ENCODE measurements at places on chromosomes 12 and 14.

- no peak for DNase-seq
These were observed 81.2 kb downstream of the MIPOL1 start for GRCh38 chr14:37278636-37279538.

DNA sequence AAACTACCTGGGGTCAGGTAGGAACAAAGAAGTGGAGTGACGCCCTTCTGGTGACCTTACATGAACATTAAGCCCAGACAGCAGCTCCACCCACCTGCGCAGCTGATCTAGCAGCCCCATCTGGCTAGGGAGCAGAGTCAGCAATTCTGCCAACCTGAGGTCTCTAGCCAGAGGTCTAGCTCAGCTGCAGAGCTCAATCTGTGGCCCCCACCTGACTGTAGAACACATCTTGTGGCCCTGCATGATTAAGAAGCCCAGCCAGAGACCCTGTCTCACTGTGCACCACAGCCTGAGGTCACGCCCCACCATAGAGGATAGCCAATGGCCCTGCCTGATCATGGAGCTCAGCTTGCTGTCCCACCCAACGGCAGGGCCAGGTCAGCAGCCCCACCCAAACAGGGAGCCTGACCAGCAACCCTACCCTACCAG is 50.6 kb upstream of the HIGD1C start:
- no peak for DNase-seq

GRCh38 chr14:52268279-52269061 is 972 bp downstream of the PTGDR start:
- no peak for DNase-seq

- no peak for DNase-seq
These were observed 148.6 kb downstream of the TSPAN9 start for GRCh38 chr12:3225796-3226180.

DNA sequence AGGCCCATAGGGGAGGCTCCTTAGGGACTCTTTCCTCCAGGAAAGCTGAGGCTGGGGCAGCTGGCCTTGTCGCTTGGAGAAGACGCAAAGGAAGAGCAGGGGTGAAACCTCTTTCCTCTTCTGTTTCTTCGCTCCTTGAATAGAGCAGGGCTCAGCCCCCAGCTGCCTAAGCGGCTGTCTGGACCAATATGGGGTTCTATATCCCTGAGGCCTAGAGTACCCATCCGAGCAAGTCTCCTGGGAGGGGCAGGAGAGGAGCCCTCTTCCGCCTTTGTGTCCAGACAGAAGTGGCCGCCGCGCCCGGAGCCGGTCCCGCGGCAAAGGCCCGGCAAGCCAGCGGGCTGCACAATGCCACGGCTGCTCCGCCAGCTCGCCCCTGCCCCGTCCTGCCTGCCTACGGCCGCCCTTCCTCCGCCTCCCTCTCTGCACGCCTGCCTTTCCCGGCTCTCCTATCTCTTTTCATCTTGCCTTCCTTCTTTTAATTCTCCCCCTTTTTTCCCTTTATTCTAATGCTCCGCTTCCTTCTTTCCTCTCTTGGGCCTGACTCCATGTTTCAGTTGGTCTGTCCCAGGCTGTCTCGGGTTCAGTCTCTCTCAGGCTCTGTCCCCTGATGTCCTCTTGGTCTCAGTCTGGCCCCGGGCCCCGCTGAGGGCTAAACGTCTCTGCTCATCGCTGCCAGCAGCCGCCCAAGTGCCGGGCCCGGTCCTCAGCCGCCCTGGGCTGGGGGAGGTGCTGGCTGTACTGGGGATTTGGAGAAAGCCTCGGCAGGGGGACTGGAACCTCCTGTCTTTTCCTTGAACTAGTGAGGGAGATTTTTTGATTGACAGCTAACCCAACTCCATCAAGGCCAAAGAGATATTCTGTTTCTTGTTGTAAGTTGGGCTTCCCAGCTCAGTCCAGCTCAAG is 2.5 kb upstream of the HOXC9 start:
- DNase-seq: peak; percentile 67

GRCh38 chr12:108193917-108194316 is 64.8 kb downstream of the WSCD2 start:
- DNase-seq: peak; percentile 58

GRCh38 chr14:73800970-73801515 is 50.6 kb upstream of the PTGR2 start:
- no peak for DNase-seq

DNA sequence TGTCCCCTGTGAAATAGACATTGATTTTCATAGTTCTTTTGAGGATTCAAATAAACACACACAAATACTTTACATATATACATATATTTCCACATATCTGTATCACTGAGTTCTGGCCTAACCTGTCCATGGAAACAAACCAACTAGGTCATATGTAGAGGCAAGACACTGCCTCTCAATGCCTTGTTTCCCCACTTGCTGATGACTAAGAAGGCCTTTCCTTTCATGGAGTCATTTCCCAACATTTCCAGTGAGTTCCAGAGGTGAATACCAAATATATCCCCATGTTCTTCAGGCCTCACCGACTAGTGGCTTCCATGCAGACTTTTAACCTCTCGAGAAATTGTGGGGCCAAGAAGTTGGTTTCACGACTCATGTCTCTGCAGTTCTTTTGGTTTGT is 120.8 kb downstream of the DNAI7 start:
- no peak for DNase-seq

DNA sequence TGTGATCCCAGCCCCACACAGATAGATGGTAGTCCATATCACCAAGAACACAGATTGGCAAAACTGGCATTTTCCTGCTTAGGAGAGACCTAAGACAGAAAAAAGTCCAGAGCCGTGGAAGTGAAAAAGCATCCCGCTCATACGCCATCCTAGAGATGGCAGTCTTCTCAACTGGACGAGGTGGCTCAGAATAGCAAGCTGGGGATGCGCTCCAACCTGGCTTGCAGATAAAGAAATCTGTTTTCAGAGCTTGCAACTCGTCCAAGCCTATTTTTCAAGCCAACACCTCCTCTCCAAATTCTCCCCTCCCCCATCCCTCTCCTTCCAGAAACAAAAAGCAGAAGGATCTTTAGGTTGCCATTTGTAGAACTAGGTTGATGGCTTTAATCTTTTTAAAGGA is 74.3 kb upstream of the OTX2 start:
- no peak for DNase-seq

All from NCI-H187 (cell line).